HepG2 (cell line): ENCODE measurements at places on chromosomes 12 and 14.

DNA sequence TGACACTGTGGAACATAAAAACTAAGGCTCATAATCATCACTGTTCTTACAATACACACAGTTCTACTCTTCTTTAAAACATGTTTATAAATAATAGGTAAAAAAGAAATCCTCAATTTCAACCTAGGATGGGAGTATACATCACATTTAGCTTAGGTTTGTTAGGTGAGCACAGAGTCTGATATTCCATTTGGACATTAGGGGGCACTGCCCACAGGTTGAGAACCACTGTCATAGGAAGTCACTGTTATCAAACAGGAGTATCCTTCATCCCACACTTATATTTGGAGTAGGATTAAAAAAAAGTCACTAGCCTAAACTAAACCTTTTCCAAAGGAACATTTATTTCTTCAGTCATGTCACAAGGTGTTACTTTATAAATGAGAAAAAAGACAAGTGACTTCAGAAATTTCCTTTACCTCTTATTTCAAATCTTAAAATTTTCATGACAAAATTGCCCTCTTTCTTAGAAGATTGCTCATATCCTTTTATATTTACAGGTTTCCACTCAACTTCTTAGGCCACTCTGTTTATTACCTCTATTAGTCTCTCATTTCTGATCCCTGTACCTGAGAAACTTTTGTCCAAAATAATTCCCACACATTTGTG is 240.6 kb downstream of the CPNE8 start:
- H3K36me3 ChIP-seq: no peaks in the 10 kb centered on the region
- no peak overlapping the region for H3K4me3 ChIP-seq
- H3K4me1 ChIP-seq: no peaks in the 10 kb centered on the region
- H3K27me3 ChIP-seq: no peaks in the 10 kb centered on the region
- H3K27ac ChIP-seq: no peak overlapping the region
- peak; percentile 16 for DNase-seq

DNA sequence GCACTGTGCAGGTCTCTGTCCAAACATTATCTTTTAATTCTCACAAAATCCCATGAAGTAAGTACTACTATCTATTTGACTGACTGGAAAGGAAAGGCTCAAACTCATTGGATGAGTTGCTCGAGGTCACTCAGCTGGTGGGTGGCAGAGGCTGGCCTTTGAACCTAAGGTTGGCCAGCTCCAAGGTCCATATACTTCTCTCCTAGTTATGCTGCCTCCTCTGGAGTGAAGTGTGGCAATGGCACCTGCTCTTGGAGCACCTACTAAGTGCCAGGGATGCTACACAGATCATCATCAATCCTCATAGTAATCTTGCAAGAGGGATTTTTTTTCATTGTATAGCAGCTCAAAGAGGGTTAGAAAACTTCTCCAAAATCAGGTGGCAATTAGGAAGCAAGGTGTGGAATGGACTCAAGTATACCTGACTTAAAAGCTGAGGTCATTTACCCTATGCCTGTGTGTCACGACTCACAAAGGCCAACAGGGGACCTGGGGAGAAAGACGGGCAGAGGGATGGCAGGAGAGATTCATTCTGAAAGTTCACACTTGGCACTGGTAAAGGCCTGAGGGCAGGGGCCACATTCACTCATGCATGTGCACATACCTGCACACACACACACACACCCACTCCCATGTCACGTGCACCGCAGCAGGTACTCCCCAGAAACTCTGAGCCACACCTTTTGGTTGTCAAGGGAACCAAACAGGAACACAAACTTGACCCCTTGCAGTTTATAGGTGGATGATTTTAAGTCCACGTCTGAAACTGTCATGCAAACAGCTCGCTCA is 146.4 kb downstream of the FOXN3 start:
- no peak overlapping the region for H3K27ac ChIP-seq
- DNase-seq: no peak
- H3K4me1 ChIP-seq: peaks cover 48% of the 10 kb centered on the region
- no peaks in the 10 kb centered on the region for H3K27me3 ChIP-seq

DNA sequence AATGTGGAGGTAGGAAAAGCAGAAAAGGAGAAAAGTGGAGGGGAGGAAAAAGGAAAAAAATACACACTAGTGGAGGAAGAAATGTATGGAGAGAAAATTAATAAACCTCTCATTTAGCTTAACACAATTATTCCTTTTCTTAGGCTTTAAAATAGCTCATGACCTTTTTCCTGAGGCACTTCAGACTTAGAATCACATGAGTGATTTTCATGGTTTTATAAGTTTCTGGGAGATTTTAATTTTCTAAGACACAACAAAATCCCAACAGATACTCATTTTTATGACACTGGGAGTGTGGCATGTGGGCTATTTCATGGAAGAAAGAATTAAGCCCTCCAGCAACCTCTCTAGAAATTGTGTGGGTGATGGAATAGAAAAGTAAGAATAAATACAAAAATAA is 214.7 kb downstream of the CPNE8 start:
- H3K27me3 ChIP-seq: no peaks in the 10 kb centered on the region
- H3K36me3 ChIP-seq: no peaks in the 10 kb centered on the region
- H3K27ac ChIP-seq: no peak overlapping the region
- H3K4me3 ChIP-seq: no peak overlapping the region
- no peak for DNase-seq

- H3K4me3 ChIP-seq: peak overlapping the region; percentile 12; the same call in 1 of the 2 replicates
- H3K27ac ChIP-seq: peak overlapping the region; percentile 39
- no peaks in the 10 kb centered on the region for H3K36me3 ChIP-seq
- H3K4me1 ChIP-seq: peaks cover 24% of the 10 kb centered on the region
These were observed 1143.6 kb downstream of the FLRT2 start for GRCh38 chr14:86673523-86673969.

DNA sequence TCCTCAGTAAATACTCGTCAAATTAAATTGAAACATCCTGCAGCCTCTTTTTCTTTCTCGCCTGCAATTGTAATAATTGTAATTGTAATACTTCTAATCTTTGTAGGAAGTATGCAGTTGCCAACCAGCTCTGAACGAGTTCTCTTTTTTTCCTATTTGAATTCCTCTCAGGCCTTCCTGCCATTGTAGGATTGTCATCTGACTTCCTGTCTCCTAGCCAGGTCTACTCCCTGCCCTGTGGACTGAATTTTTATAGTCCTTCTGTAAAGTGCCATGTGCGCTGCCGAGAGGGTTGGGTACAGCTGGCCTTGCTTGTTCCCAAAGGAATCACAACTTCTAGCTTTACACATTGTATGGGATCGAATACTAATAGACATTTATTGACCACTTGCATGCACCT is 183.3 kb downstream of the SSPN start:
- DNase-seq: no peak
- no peak overlapping the region for H3K4me3 ChIP-seq
- H3K4me1 ChIP-seq: no peaks in the 10 kb centered on the region
- H3K27ac ChIP-seq: no peak overlapping the region

GRCh38 chr12:90237841-90238240 is 529.2 kb upstream of the ATP2B1 start:
- no peaks in the 10 kb centered on the region for H3K4me1 ChIP-seq
- H3K36me3 ChIP-seq: no peaks in the 10 kb centered on the region
- no peak overlapping the region for H3K4me3 ChIP-seq
- H3K27me3 ChIP-seq: no peaks in the 10 kb centered on the region
- no peak for DNase-seq

DNA sequence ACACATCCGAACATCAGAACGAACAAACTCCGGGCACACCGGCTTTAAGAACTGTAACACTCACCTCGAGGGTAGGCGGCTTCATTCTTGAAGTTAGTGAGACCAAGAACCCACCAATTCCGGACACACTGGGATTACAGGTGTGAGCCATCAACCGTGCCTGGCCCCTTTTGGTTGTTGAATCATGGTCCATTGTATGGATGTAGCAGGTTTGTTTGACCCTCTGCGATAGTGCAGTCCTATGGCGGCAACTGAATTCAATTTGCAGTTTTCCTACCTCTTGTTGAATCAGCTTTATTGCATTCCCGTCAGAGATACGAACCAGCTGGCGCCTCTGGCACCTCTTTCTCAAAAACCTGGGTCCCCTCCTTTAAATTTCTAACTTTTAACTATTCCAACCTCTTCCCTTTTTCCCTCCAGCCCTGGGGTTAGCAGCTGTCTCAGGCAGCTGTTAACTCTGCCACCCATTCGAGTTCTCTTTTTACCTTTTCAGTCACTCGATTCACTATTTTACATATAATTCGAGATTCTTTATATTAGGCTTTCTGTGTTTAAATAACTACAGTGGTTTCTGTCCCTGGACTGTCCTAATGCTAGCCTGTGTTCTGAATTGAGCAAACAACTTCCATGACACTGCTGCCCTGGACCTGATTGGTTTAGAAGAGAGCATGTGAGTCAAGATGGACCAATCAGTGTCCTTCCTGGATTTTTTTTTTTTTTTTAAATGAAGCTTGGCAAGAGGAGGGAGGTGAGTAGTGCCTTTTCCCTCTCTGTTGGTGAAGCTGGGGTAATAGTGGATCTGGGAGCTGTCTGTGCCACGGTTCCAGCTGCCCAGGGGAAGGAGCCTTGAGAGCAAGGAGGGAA is 261.5 kb downstream of the PCNX1 start:
- no peak overlapping the region for H3K27ac ChIP-seq
- peaks cover 14% of the 10 kb centered on the region for H3K4me1 ChIP-seq

GRCh38 chr14:52108823-52109222 is 40.0 kb upstream of the NID2 start:
- H3K4me3 ChIP-seq: no peak overlapping the region
- no peaks in the 10 kb centered on the region; the same call in 1 of the 2 replicates for H3K27me3 ChIP-seq
- H3K4me1 ChIP-seq: no peaks in the 10 kb centered on the region
- no peak for DNase-seq

- H3K4me1 ChIP-seq: peaks cover 8% of the 10 kb centered on the region; the same call in 1 of the 2 replicates
- no peaks in the 10 kb centered on the region for H3K36me3 ChIP-seq
- no peak overlapping the region for H3K27ac ChIP-seq
- DNase-seq: no peak
- no peak overlapping the region for H3K4me3 ChIP-seq
These were observed 53.1 kb upstream of the CCDC175 start for GRCh38 chr14:59629444-59630287.

DNA sequence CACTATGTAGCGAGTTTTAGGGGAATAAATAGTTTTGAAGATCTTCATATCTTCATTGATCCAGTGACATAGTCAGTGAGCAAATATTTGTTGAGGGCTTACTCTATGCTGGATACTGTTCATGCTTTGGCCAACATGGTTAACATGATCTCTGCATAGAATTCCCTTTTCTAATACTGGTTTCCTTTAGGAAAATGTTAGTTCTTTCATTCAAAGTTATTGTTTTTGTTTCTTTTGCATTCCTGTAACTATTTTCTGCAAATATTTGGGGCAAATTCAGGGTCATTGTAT is 226.5 kb downstream of the C12orf50 start:
- H3K27ac ChIP-seq: no peak overlapping the region
- no peaks in the 10 kb centered on the region for H3K36me3 ChIP-seq
- no peak overlapping the region for H3K4me3 ChIP-seq

GRCh38 chr14:57834001-57834598 is 31.8 kb downstream of the SLC35F4 start:
- DNase-seq: no peak
- no peak overlapping the region for H3K27ac ChIP-seq
- H3K36me3 ChIP-seq: no peaks in the 10 kb centered on the region
- no peak overlapping the region for H3K4me3 ChIP-seq

GRCh38 chr12:90280033-90280432 is 571.4 kb upstream of the ATP2B1 start:
- no peaks in the 10 kb centered on the region for H3K36me3 ChIP-seq
- H3K27ac ChIP-seq: no peak overlapping the region
- DNase-seq: no peak

- no peak overlapping the region for H3K27ac ChIP-seq
- no peaks in the 10 kb centered on the region for H3K27me3 ChIP-seq
These were observed 11.0 kb upstream of the DHRS4 start for GRCh38 chr14:23942587-23942986.

- H3K27me3 ChIP-seq: peaks cover 22% of the 10 kb centered on the region; the same call in 1 of the 3 replicates
- DNase-seq: no peak
- H3K4me1 ChIP-seq: no peaks in the 10 kb centered on the region
- no peak overlapping the region for H3K27ac ChIP-seq
These were observed 126.6 kb downstream of the CHST11 start for GRCh38 chr12:104583301-104583700.

DNA sequence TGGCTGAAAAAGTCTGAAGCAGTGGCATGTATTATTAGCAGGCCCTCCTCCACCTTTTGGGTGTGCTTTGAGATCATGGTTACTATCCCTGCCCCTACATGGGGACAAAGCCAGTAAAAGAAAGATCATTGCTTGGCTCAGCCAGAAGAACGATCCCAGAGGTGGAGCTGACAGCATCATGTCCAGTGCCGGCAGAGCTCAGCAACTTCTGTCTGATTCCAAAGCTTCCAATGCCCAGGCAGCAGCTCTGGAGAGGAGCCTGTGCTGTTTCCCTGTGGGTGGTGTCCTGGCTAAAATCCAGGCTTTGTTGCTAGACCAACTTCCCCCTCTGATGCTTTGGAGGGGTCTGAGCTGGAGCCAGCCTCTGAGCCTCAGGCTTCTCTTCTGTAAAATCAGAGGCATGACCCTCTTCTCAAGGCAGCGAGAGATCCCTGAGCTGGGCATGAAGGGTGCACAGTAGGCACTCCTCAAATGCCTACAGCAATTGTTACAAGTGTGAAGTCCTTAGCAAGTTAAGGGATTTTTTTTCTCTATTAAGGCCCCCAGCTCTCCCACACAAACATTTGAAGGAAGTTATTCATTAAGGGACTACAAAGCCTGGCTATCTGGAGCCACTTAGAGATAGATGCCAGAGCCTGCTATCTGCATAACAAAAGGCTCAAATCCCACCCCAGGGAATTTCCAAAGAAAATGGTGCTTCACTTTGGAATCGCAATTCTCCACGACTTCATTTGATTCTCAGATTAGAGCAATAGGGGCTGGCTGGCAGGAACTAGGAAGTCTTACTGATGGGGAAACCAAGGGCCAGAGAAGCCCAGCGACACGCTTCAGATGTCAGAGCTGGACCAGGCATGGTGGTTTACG is 10.9 kb upstream of the GSC start:
- H3K27ac ChIP-seq: no peak overlapping the region
- peaks cover 31% of the 10 kb centered on the region; the same call in 2 of the 3 replicates for H3K27me3 ChIP-seq

GRCh38 chr14:100542619-100543205 is 44.5 kb downstream of the BEGAIN start:
- peaks cover 15% of the 10 kb centered on the region for H3K27me3 ChIP-seq
- DNase-seq: no peak
- H3K4me3 ChIP-seq: no peak overlapping the region
- no peaks in the 10 kb centered on the region for H3K36me3 ChIP-seq
- H3K27ac ChIP-seq: no peak overlapping the region

DNA sequence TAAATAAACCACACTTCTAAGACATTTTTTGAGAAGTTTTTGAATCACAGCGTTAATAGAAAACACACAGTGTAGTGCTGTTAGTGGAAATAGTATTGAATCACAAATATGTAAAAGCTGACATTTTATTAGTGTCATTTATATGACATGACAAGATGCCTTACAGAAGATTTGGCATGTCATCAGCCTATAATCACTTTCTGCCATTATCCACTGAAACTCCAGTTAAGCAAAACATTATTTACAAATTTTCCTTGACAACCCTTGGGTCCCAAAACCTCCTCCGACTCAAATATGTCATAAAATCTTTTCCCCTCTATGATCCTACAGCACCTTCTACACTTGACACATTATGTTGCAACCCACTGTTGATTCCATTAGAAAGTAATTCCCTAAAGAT is 376.9 kb upstream of the LRFN5 start:
- no peak overlapping the region for H3K27ac ChIP-seq
- H3K4me3 ChIP-seq: no peak overlapping the region
- H3K36me3 ChIP-seq: no peaks in the 10 kb centered on the region

GRCh38 chr14:78782551-78782950 is 612.4 kb downstream of the NRXN3 start:
- H3K36me3 ChIP-seq: no peaks in the 10 kb centered on the region
- no peak for DNase-seq
- no peaks in the 10 kb centered on the region for H3K27me3 ChIP-seq

GRCh38 chr14:99357916-99358390 is 86.0 kb upstream of the BCL11B start:
- no peaks in the 10 kb centered on the region; the same call in 1 of the 2 replicates for H3K27me3 ChIP-seq
- no peak overlapping the region for H3K27ac ChIP-seq
- no peaks in the 10 kb centered on the region for H3K36me3 ChIP-seq
- H3K4me1 ChIP-seq: 0 out of 2 replicates have a peak, but pooled peaks cover 5% of the 10 kb centered on the region
